Activated naive CD4-positive, alpha-beta T cell treated with anti-CD3 and anti-CD28 coated beads, Interleukin-2, amount 50 U/mL, for 72 hours (primary cell): ENCODE measurements at places on chromosomes 4 and X. TPM values are rescaled to one million over a fixed set of nuclear protein-coding genes. Genes with fewer than 3 reads are reported as not detected.
A peak's percentile ranks its signal among the peaks of the same experiment; 100 is the strongest.

Gene TBX22
- not detected for total RNA-seq

GRCh38 chrX:123184219-123184865 is at the start of gene GRIA3:
TSS of gene GRIA3 (plus strand) at chrX:123184278. CDS start at chrX:123184536, 258 bp downstream.
- DNase-seq, result no peak

Gene CXCR3
- 6.8 TPM for total RNA-seq

GRCh38 chr4:129821963-129822362 is 726.0 kb downstream of the C4orf33 start:
- no peak for DNase-seq

DNA sequence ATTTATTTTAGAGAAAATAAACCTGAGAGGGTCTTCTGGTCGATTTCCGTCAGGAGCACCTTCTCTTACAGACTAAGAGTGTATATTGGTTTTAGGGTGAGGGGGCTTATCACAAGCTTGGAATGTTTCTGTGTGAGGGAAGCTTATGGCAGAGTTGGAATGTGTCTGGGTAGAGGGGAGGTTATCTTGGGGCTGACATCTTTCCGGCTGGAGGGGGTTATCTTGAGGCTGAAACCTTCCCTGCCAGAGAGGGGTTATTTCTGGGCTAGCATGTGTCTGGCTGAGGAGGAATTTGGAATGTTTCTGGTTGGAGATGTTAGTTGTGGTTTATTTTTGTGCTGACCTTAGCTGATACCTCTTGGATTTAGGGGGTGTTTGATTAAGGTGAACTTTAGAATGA is 1312.1 kb downstream of the ADGRL3 start:
- DNase-seq, result no peak

DNA sequence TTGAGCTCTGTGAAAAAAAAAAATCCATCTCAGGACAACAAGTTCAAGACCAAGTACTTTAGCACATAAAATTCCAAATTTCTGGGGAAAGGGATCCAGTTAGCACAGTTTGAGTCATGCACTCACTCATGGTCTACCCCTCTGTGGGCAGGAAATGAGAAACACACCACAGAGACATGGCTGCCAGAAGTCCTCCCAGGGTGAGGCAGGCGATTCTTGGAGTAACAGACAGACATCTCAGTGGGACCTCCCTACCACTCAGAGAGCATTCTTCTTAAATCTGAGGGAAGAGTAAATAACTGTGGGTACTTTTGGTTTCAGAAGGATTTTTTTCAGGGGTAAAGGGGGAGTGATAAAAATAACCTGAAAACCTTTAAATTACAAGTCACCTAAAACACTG is 14.1 kb downstream of the CXCL1 start:
- no peak for DNase-seq

DNA sequence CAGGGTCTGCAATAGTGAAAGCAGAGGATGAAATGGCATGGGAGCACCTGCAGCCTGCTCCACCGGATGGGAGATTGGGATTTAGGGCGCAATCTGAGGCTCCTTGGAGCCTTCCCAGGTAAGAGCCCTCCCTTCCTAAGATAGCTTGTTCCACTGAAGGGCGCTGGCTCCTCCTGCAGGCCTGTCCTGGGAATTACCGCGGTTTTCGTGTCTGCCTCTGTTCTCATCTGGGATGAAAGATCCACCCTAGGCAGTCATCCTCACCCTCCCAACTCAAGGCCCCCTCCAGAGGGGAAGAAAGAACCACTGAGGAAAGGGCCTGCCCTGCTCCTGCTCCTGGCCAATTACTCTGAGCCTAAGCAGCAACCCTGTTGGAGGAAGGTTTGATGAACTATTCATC is 547.5 kb downstream of the SMARCA1 start:
- no peak for DNase-seq

Gene RAP1GDS1
- 41.0 TPM for total RNA-seq

Gene ATP10D
- 4.0 TPM for total RNA-seq

DNA sequence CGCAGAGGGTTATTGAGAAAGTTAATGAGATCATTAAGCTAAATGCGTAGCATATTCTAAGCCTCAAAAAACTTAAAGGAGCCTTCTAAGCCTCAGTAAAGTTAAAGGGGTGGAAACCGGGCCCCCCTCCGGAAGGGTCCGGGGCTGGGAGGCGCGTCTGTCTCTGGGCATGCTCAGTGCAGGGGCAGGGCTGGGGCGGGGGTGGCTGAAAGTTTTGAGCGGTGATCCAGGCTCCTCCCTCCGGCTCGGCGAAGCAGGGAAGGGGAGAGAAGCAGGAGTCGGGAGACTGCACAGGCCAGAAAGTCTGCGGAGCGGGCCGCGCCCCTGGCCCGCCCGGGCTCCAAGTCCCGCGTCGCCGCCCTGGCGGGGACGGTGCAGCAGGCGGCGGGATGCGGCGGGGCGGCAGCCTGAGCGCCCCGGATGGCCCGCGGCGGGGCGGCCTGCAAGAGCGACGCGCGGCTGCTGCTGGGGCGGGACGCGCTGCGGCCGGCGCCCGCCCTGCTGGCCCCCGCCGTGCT is at the start of gene EVC:
EVC (plus strand) TSS at position 241 of the 518 bp plus-strand sequence; CDS start at position 421, 180 bp downstream.
- no peak for DNase-seq

- DNase-seq, result no peak
These were observed 408.1 kb downstream of the DCAF12L2 start for GRCh38 chrX:125757794-125758564.

GRCh38 chr4:139018501-139018900 is 2.9 kb downstream of the NOCT start:
- no peak for DNase-seq

Gene HSFX4
- not detected for total RNA-seq

DNA sequence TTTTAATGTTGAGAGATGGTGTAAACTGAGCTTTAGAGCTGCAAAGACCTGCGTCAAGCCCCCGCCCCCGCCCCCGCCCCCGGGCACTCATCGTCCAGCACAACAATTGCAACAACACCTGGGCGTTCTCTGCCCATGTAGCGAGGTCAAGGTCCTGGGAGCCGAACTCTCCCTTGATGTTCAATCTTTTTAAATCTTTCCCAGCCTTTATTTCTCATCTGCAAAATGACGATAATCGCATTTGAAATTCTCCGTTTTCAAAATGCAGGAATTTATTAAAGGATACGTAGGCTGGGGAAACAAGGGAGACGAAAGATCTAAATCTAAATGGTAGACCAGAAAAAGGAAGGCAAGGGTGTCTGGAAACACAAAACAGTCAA is 648 bp upstream of the MSMO1 start:
- peak; percentile 7 for DNase-seq

DNA sequence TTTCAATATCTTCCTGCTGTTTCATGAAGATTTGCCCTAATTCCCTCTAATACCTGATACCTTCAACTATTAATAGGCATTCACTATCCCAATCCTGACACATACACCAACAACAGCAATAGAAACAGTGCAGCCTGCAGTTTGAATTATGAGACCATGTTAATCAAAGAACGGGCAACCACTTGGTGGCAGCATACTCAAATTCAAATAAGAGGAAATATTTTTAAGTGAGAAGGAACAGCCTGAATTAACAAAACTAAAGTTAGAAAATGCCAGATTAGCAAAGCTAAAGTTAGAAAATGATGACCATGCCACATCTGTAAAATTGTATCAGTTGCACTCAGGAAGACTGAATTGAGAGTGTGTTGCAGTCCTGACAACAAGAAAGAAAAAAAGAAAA is 204.9 kb downstream of the SMARCA1 start:
- no peak for DNase-seq

- DNase-seq, result no peak
These were observed 1.2 kb downstream of the CLTRN start for GRCh38 chrX:15663439-15663838.

Gene C4orf50
- total RNA-seq, result not detected

Gene LEF1
- 205 TPM for total RNA-seq

Gene ZMAT1
- total RNA-seq, result 5.1 TPM

Gene ZNF141
- total RNA-seq, result 37.8 TPM

Gene SH3RF1
- total RNA-seq, result 0.82 TPM

Gene USP27X
- total RNA-seq, result 1.2 TPM

Gene CHIC1
- total RNA-seq, result 4.8 TPM

DNA sequence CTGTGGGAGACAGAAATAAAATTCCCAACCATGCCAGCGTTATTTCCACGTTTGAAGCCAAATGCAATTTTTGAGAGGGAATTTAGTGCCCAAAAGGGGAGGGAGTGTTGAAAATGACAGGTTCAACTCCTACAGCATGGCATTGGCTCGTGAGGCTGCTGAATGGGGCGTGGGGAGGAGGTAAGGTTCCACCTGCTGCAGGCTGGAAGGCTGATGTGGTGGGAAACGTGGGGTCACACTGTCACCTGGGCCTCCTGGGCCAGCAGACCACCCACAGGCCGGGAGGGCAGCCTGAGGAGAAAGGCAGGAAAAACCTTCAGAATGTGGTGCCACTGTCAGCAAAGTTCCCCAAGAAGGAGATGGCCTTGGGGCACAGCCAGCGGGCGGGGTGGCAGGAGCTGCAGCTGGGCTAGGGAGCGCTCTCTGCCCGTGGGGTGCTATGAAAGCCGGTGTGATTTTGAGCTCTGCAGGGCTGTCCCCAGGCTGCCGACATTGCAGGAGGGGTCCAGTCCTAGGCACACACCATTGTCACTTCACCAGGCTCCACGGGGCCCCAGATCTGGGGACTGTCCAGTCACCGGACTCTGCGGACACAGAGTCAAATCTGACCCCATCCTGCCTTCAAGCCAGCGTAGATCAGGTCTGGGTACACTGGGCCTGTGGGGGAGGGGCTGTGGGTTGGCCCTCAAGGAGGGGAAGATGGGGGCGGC is 19.6 kb downstream of the MSANTD1 start:
- DNase-seq, result no peak

Gene ZNF630
- total RNA-seq, result 3.0 TPM

DNA sequence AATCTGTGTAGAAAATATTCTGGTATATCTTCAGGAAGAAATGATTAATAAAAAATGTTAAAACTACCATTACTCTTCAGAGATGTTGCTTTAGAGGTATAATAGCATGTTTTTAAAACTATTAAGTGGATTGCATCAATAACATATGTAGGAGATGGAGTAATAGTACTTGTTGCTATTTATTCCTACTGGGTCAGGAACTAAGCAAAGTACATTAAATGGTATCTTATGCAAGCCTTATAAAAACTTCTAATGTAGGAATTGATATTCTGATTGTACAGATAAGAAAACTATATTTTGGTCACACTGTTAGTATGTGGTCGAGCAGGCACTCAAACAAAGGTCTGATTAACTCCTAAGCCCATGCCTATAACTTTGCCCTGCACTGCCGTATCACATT is 31.4 kb upstream of the PDLIM5 start:
- DNase-seq, result no peak

Gene TMSB15A
- total RNA-seq, result 2.4 TPM

Gene MRPL1
- 47.2 TPM for total RNA-seq

GRCh38 chr4:15811703-15812337 is 33.7 kb downstream of the CD38 start:
- no peak for DNase-seq

Gene RENBP
- total RNA-seq, result 16.1 TPM
